ENCODE measurements at places on chromosomes 16 and 17.

- ATAC-seq, result no peak
Measured at GRCh38 chr17:64092113-64092512, 37.8 kb downstream of the ERN1 start.

GRCh38 chr16:35744726-35745125 is 2285.3 kb downstream of the TP53TG3F start:
- no peak for ATAC-seq

DNA sequence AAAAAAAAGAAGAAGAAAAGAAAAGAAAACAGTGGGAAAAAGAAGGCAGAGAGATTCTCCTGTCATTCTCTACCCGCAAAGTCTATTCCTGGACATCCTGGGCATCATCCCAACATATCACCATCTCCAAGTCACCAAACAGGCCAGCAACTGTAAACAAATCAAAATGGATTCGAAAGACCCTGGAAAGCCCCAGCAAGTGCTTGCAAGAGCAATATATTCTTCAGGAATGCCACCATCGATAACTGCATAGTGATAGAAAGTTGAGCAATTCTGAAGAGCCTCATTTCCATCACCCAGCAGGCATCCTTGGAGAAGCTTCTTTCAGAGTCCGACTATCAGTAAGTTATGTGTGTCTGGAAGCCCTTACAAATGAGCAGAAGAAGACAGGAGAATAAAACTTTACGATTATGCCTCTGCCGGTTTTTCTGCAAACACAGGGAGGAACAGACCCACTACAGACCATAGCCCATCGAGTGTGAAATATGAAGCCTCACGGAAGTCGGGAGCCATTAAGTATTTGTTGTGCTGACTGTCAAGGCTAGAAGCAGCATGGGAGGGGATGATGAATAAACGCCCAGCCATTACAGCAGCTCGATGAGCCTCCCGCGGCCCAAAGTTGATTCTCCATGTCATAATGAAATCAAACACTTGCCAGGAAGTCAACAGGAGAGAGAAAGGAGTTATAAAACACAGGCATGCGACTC is 64.5 kb upstream of the SEC14L1 start:
- ATAC-seq, result no peak

DNA sequence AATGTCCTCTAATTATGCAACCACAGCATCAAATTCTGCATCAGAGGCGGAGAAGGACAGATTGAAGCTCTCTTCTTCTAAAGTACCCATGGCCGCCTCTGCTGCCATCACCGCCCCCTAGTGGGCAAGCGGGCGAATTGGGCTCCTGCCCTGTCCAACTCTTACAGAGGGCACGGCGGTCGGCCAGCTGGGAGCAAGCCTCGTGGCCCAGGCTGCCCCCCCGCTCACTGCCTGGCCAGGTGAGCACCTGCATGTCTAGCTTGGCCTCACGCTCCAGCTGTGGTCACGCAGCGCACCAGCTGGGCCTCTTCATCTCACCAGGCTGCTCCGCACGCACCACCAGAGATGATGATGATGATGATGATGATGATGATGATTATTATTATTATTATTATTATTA is 146.1 kb upstream of the TOM1L1 start:
- no peak for ATAC-seq

DNA sequence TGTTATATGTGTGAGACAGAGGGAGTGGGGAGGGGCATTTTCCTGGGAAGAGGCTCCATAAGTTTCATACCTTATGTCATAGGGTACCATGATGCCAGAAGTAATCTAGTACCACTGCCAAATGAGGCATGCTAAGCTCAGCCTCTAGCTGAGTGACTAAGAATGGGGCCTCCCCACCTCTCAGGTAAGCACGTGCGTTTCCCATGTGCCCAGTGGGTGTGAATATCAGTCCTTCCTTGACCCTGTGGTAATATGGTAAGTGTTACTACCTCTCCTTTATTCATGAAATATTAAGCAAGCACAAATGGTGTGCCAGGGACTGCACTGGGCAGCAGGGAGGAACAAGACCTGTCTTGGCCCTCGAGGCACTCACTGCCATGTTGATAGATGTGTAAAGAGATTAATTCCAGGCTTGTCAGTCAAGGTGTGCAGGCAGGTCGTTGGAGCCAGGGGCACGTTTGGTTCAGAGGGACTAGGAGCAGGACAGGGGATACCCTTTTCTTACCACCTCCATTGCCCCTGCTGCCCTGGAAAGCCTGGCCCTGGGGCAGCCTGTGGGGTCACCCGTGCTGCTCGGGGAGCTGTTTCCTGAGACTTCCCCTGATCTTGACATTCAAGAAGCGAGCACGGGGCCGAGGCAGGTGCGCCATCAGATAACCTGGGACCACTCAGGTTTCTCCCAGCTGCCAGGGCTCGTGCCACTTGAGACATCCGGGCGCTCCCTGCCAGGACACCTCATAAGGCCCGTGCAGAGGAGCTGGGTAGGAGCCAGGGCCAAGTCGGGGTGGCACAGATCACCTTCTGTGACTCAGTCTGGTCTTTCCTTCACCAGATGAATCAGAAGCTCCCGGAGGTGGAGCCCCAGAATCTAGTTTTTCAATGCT is 8.8 kb downstream of the RSAD1 start:
- peak; percentile 48 for ATAC-seq

GRCh38 chr17:29931231-29931932 is 1.4 kb upstream of the SSH2 start:
- peak; percentile 70 for ATAC-seq

DNA sequence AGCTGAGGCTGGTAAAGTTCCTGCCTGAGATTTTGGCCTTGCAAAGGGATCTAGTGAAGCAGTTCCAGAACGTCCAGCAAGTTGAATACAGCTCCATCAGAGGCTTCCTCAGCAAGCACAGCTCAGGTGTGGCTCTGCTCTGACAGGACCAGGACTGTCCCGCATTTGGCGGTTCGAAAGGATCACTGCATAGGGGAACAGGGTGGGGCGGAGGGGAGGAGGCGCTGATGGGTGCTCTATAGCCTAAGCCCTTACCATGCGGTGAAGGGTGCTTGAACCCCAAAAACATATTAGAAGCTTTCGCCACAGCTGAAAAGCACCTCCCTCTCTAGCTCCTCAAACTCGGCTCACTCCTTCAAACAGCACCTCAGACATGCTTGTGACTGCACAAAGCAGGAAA is 29.9 kb upstream of the ENDOV start:
- no peak for ATAC-seq

GRCh38 chr17:49442041-49442440 is 27.4 kb upstream of the PHB1 start:
- ATAC-seq, result no peak

- no peak for ATAC-seq
Measured at GRCh38 chr16:30004811-30005242, 6.0 kb downstream of the DOC2A start.

DNA sequence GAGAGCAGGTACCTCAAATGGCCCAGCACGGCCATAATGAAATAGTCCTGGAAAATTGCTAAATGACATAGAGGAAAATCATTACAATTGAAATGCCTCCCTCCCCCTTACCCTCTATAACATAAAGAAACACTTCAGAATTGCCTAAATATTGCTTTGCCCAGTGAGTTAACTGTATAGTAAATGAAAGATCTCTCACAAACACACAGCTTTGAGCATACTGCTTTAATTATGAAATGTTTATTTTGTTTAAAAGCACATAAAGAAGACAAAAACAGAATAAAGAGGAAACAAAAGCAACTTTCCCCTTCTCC is 9.3 kb upstream of the ADAMTS18 start:
- no peak for ATAC-seq

- ATAC-seq, result no peak
Measured at GRCh38 chr17:42514279-42514678, 21.8 kb upstream of the NAGLU start.

GRCh38 chr17:27485125-27485524 is 28.9 kb downstream of the KSR1 start:
- ATAC-seq, result no peak

DNA sequence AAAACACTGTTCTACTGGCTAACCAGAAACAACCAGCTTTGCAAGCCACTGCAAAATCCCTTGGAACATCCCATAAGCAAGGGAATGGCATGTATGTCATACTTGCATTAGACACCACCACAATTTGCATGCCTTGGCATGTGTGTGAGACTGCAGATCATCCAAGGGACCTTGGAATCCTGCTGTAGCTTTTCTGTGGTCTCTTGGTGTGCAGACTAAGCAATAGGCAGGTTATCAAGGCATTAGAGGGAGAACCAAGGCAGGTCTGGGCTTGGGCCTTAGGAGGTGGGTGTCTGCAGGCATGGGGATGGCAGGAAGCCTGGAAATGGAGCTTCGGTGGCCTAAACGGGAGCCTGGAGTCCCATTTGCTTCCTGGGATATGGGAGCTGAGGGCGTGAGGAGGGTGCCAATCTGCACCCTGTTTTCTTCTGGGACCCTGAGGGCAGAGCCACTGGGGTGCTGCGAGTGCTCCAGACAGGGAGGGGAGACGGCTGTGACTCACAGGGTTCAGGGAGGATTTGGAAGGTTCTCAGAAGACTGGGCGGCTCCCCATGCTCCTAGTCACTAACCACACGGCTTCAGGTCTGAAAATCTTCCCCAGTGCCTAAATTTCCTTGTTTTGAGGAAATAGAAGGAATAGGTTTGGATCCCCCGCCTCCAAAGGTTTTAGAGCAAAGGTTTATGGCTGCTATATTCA is 36.6 kb downstream of the FAM20A start:
- no peak for ATAC-seq

GRCh38 chr17:18177133-18177532 is 6.5 kb upstream of the ALKBH5 start:
- ATAC-seq, result no peak

- ATAC-seq, result peak; percentile 84
Measured at GRCh38 chr17:50872710-50873424, 6.7 kb upstream of the TOB1 start.

DNA sequence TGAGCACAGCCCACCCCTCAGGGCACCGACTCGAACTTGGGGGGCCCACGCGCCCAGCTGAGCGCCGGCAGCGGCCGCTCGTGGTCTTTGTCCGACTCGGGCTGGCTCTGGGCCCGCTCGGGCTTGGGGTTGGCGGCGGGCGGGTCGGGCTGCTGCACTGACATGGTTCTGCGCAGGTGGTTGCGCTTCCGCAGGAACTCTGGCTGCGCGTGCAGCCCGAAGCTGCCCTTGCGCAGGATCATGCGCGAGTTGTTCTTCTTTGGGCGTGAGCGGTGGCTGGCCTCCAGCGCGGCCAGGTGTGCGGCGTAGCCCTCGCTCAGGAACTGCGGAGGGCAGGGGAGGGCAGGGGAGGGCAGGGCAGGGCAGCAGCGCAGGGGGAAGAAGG is 11.1 kb downstream of the PIMREG start:
- peak; percentile 76 for ATAC-seq

- no peak for ATAC-seq
Measured at GRCh38 chr16:2924901-2925755, 13.4 kb downstream of the FLYWCH1 start.

- ATAC-seq, result no peak
Measured at GRCh38 chr17:17345294-17345597, 42.1 kb downstream of the NT5M start.

GRCh38 chr17:76462556-76463290 is 4.7 kb upstream of the AANAT start:
- ATAC-seq, result no peak

- ATAC-seq, result no peak
Measured at GRCh38 chr17:36544044-36544306, 744 bp upstream of the GGNBP2 start.

DNA sequence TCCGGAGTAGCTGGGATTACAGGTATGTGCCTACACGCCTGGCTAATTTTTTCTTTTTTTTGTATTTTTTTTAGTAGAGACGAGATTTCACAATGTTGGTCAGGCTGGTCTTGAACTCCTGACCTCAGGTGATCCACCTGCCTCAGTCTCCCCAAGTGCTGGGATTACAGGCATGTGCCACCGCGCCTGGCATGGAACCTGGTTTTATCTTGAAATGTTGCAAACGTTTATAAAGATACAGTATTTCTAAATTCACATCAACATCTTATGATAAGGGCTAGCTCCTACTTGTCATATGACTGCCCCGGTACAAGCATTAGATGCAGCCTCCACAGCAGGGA is 1.5 kb upstream of the IST1 start:
- no peak for ATAC-seq

DNA sequence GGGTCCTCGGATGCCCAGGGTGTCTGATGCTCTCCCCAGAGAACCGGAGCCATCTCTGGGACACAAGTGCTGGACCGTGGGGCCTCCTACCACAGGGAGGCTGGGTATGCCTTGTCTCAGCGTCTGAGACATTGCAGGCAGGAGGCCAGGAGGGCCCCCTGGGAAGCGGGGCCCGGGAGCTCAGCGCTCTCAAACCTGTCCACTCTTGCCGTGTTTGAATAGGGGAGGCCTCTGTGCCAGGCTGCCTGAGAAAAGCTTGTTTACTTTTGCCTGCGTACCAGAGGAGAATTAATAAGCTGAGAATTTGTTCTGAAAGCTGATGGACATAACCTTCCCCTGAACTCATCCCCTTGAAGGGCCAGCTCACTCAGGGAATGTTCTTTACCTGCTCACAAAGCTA is 163.8 kb downstream of the NTN1 start:
- no peak for ATAC-seq

DNA sequence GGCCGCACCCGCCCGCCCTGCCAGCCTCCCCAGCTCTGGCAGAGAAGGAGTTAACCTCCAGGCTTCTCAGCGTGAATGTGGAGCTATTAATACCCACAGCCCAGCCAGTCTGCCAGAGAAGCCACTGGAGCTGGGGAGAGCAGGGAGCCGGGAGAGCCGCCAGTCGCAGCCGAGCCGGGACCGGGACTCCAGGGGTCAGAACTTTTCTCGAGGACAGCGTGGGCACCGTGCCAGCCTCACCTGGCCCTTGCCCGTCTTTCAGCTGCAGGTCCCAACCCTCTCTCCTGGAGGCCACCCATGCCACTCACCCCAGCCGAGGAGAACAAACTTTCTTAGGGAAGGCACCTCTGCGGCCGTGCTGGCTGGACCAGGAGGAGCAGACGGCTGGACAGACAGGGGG is 33.8 kb upstream of the SBK1 start:
- ATAC-seq, result no peak

DNA sequence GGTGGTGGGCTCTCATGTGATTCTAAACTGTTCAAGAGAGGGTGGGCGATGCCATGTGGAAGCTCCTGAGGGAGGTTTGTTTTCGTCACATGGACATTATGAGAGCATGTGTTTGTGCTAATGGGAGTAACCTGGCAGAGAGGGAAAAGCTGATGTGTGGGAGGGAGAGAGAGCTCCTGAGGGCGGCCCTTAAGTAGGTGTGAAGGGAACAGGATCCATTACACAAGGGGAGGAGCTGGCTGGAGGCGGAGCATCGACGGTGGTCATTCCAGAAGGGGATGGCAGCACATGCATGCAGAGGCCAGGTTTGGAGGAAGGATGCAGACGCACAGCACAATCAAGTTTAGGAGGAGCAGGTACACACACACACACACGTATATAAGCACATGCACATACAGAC is 197.5 kb downstream of the RPTOR start:
- no peak for ATAC-seq

GRCh38 chr16:48365025-48365600 is 20.1 kb downstream of the SIAH1 start:
- no peak for ATAC-seq

Data from activated CD4-positive, CD25-positive, alpha-beta regulatory T cell treated with anti-CD3 and anti-CD28 coated beads, Interleukin-2, amount 50 U/mL, for 24 hours (primary cell).